H1 (cell line): ENCODE measurements at places on chromosomes 7 and 10.
A peak's percentile ranks its signal among the peaks of the same experiment; 100 is the strongest.

GRCh38 chr10:30784524-30784896 lies 155.0 kb upstream of the LYZL2 start:
- no peak for DNase-seq
- no peaks in the 10 kb centered on the region; the same call in 1 of the 2 replicates for H3K4me1 ChIP-seq
- no peaks in the 10 kb centered on the region for H3K36me3 ChIP-seq
- peaks cover 12% of the 10 kb centered on the region; the same call in 1 of the 2 replicates for H3K27me3 ChIP-seq
- H3K27ac ChIP-seq = no peak overlapping the region
- peak overlapping the region; percentile 57 for H3K4me3 ChIP-seq

- H3K4me1 ChIP-seq = no peaks in the 10 kb centered on the region
- no peaks in the 10 kb centered on the region for H3K27me3 ChIP-seq
- no peaks in the 10 kb centered on the region for H3K36me3 ChIP-seq
- no peak overlapping the region for H3K4me3 ChIP-seq
- no peak for DNase-seq
Measured at GRCh38 chr7:17402628-17403278, 104.3 kb downstream of the AHR start.

DNA sequence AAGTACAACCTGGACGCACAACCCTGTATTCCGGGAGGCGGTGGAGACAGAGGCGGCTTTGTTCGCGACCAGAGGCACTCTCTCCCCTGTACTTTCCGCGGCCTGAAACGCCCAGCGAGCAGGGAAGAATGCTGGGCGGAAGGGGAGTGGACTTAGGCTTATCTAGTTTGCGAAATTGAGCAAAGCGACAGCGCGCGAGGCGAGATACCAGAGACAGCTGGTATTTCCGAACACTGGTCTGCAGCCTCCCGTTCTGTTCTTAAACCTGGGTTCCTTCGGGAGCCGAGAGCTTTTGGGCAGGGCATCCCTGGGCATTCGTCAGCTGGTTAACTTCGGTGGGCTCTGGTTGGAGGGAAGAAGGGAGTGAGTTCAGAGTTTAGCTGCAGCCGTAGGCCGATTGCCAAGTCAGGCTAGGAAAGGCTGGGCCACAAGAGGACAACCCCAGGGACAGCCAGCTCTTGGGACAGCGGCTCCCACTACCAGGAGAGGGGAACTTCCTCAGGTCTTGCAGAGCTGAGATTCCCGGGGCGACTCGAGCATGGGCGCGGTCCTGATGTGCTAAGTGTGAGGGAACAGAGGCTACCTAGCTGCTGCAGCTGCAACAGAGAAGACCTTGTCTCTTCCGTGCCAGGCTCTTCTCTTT lies 3.9 kb downstream of the HMX3 start:
- H3K4me1 ChIP-seq = peaks cover 24% of the 10 kb centered on the region
- peak overlapping the region; percentile 43 for H3K4me3 ChIP-seq
- no peaks in the 10 kb centered on the region for H3K36me3 ChIP-seq
- DNase-seq = peak; percentile 77
- peaks cover 86% of the 10 kb centered on the region for H3K27me3 ChIP-seq

DNA sequence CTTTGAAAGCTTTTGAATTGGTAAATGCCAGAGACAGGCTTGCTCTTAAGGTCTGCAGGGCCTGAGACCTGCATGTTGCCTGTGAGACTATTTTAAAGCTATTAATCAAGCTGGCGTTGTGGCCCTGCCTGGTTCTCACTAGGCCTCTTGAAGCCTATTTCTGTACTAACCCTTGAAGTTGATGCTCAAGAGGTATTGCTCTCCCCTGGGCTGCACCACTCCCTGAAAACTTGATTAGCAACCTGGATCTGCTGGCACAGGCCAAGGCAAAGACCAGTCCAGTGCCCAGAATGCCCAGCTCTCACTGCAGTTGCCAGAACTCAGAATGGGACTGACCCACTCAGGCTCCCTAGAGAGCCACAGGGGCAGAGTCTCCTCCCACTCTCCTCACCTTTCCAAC lies 220.0 kb upstream of the MEOX2 start:
- H3K4me1 ChIP-seq = no peaks in the 10 kb centered on the region
- H3K27me3 ChIP-seq = no peaks in the 10 kb centered on the region
- DNase-seq = no peak
- H3K36me3 ChIP-seq = no peaks in the 10 kb centered on the region

DNA sequence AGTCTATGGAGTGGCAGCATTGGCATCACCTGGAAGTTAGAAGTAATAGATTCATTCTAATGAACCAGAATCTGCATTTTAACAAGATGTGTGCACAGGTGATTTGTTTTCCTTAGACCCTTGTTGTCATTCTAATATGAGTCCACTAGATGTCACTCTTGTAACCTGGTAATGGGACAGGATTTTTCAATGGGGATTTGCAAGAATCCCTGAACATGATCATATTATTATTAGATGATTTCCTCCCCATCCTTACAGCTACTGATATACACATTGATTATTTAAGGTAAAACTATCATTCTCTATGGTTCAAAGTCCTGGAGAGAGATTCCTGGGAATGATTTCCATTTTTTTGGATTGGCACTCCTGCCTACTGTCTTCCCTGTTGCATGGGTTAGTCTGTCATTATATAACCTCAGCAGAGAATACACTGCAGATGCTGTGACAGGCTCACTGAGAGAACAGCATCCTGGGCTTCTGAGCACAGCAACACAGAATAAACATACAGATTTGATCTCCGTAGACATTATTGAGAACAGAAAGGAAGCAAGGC lies 194.9 kb downstream of the SUGCT start:
- H3K4me1 ChIP-seq = no peaks in the 10 kb centered on the region
- no peak overlapping the region for H3K4me3 ChIP-seq
- H3K27ac ChIP-seq = no peak overlapping the region
- no peak for DNase-seq
- no peaks in the 10 kb centered on the region for H3K36me3 ChIP-seq

DNA sequence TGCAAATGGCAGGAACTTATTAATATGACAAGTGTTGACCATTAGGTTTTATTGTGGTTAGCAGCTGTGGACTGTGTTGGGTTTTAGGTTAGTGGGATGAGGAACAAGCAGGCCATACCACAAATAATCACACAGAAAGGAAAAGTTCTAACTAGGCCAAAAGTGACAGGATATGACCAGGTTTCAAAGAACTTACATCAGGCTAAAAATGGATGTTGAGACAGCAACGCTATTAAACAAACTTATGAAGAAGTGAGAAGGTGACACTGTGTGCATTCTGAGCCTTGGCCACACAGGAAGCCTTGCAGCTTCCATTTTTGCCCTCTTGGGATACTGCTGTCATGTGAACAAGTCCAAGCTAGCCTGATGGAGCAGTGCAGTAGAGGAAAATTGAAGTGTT lies 568.8 kb downstream of the HTR7 start:
- H3K4me3 ChIP-seq = no peak overlapping the region
- no peaks in the 10 kb centered on the region for H3K36me3 ChIP-seq
- no peak overlapping the region for H3K27ac ChIP-seq
- DNase-seq = no peak
- H3K4me1 ChIP-seq = no peaks in the 10 kb centered on the region

- H3K4me3 ChIP-seq = no peak overlapping the region
- peaks cover 2% of the 10 kb centered on the region for H3K4me1 ChIP-seq
- no peak overlapping the region for H3K27ac ChIP-seq
Measured at GRCh38 chr10:66714741-66715140, 211.1 kb upstream of the LRRTM3 start.

DNA sequence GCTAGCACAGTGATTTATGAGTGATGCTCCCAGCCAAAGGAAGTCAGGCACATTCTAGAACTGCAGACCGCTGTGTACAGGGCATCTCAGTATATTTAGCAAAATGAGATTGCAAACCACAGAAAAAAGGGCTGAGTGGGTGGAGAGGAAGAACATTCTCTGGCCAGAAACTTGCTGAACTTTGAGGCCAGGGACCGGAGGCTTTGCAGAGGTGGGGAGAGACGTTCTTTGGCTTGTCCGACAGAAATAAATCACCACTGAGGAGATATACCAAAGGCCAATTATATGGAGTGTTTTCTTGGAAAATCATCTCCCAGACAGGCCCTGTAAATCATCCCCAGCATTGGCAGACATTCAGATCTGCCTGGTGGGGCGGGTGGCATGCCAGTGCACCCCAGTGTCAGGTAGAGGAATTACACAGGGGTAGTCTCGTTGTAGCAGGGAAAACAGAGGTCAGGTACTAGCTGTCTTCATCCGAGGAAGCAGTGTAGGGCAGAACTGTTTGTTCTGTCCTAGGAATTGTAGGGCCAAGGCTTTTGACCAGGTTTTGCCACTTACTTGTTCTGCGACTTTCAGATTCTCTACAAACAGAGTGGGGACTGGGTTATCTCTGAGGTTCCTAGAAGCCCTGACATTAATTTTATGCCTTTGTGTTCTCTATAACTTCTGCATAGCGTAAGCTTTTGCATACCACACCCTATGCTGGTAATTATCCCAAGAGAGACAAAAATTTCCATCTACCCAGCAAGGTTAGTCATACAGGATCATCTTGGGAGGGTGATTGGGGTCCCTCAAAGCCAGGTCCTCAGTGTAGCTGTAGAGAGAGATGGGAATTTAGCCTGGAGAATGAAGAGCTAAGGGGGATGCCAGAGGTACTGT lies 655.6 kb downstream of the LRMDA start:
- no peak overlapping the region for H3K27ac ChIP-seq
- no peaks in the 10 kb centered on the region; the same call in 1 of the 2 replicates for H3K27me3 ChIP-seq
- no peak overlapping the region for H3K4me3 ChIP-seq
- no peak for DNase-seq

DNA sequence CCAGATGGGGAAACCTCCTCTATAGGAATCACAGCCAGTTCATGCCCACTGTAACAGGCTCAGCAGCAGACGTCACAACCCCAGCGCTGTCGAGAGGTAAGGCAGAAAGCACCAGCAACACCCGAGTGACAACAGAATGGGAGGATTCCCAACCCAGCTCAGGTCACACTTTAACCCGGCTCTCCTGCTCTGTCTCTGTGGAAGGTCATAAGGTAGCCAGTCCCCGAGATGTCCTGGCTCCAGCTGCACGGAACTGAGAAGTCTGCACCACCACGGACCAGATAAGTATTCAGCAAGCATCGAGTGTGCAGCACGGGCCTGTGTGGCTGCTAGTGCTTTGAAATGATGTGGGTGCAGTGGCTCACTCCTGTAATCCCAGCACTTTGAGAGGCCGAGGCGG lies 236.7 kb upstream of the TCERG1L start:
- H3K4me3 ChIP-seq = no peak overlapping the region

GRCh38 chr10:86981716-86982115 lies 13.4 kb downstream of the ADIRF start:
- no peak for DNase-seq
- no peaks in the 10 kb centered on the region for H3K36me3 ChIP-seq
- H3K27ac ChIP-seq = no peak overlapping the region
- no peaks in the 10 kb centered on the region for H3K27me3 ChIP-seq

DNA sequence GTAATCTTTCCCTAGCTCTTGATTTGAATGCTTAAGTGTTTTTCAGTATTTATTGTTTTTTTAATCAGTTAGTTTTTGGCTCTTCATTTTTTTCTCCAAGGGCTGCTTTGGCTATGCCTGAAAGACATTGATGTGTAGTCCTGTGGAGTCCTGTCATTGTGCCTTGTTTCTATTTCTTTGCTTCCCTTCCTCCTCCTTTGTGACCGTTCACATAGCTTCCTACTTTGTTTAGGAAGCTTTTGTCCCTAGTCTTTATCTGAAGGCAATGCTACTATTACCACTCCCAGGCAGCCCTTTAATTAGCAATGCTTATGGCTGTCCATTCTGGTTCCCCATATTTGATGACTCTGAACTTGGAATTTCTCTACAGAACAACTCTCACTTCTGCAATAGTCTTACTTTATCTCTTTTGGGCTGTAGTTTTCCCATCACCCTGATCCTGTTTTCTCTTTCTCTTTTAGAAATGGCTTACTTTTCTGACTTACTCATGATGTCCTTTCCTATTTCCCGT lies 39.9 kb downstream of the ADCYAP1R1 start:
- DNase-seq = no peak
- H3K4me1 ChIP-seq = no peaks in the 10 kb centered on the region
- H3K27me3 ChIP-seq = no peaks in the 10 kb centered on the region
- no peak overlapping the region for H3K27ac ChIP-seq
- H3K36me3 ChIP-seq = peaks cover 5% of the 10 kb centered on the region
- no peak overlapping the region for H3K4me3 ChIP-seq

DNA sequence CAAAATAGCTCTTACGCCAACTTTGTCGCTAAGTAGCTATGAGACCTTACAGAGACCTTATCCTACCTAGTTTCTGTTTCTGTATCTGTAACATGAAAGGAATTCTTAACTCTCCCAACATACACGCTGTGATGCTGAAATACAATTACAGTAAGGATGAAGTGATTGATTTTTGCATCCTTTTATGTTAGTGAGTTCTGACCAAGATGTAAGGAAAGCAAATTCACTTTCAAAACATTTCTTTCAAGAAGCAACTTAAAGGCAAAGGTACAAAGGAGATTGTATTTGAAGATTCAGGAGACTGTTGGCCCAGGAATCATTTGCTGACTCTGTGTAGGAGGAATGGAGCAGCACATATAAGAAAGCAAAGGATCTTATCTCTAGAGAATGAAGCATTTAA lies 7.1 kb upstream of the ANK3 start:
- H3K4me3 ChIP-seq = no peak overlapping the region
- no peak overlapping the region for H3K27ac ChIP-seq
- H3K36me3 ChIP-seq = no peaks in the 10 kb centered on the region

GRCh38 chr10:133336577-133337369 lies at the start of gene CALY:
CALY (minus strand) TSS chr10:133336896; CDS start chr10:133328989, 7,907 bp downstream.
- no peak within 1 kb of the TSS for H3K27ac ChIP-seq
- H3K36me3 ChIP-seq = no peaks in the 10 kb centered on the region
- no peaks in the 10 kb centered on the region for H3K4me1 ChIP-seq
- H3K27me3 ChIP-seq = peaks cover 59% of the 10 kb centered on the region
- no peak for DNase-seq

DNA sequence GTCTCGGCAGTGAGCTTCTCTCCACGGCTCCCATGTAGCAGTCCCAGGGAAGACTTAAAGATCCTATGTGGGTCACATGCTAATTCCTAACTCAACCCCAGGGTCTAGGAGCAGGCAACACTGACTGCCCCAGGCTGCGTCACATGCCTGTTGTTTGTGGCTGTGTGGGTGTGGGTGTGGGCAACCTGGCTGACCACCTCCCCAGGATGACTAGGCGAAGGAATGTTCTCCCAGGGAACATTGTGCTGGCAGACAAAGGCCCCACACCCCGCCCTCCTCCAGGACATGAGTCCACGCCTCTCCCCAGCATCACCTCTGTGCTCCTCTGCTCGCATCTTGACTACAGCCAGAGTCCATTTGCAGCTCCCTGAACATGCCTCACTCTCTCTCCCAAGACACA lies 30.3 kb downstream of the SLC29A3 start:
- DNase-seq = no peak
- no peaks in the 10 kb centered on the region for H3K27me3 ChIP-seq
- no peaks in the 10 kb centered on the region; the same call in 1 of the 2 replicates for H3K36me3 ChIP-seq

DNA sequence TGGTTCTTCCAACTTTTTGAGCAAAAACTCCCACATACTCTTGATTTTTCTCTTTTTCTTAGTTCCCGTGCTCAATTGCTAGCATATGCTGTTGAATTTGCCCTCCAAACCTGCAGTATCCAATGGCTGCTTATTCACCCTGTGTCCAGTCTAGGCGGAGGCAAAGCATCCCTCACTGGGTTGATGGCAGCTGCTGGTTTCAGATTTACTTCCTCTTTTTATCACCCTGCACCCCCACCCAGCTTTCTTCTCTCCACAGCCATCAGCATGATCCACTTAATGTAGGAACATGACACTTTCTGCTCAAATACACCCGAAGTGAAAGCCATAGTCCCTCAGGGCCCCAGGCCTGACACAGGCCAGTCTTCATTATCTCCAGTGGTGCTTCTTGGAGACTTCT lies 87.6 kb upstream of the ADARB2 start:
- no peak overlapping the region for H3K27ac ChIP-seq
- no peak overlapping the region for H3K4me3 ChIP-seq
- no peaks in the 10 kb centered on the region; the same call in 1 of the 2 replicates for H3K27me3 ChIP-seq
- no peaks in the 10 kb centered on the region for H3K4me1 ChIP-seq
- no peaks in the 10 kb centered on the region for H3K36me3 ChIP-seq

GRCh38 chr10:110576220-110576619 lies 8.7 kb downstream of the SMC3 start:
- DNase-seq = no peak
- H3K27ac ChIP-seq = no peak overlapping the region
